WERI-Rb-1 (cell line): ENCODE measurements at places on chromosomes 3 and 15.

DNA sequence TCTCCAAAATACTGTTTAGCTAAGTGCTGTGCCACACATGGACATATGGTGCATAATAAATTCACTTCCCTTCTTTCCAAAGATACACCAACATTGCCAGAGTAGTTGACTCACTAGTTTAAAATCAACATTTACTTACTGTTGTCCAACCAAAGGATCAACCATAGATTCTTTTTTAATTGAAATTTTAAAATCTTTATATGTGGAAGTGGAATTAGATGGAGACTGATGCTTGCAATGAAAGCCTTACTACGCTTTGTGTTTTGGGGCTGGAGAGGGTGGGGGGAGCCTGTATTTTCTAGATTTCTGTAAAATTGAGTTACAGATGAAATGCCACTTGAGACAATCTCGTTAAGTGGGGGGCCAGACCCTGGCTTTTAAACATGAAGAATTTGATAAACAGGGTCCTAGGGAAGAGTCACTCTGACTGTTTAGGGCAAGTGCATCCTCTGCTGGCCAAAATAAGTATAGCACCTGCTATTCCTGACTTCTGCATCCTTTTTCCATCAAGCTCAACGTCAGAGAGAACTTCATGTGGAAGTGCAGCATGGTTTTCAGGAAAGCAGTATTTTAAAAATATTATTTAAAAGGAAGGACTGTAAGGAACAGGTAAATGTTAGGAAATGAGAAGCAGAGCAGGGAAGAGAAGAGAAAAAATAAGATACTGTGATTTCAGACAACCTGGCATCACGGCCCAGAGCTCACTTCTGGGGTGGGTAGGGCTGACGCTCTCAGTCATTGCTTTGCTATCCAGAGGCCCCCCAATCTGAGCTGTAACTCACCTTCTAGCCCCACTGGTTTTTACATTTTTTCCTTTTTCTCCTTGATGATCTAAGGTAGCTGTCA is 76.7 kb downstream of the BOC start:
- DNase-seq = peak; percentile 48

GRCh38 chr3:11391174-11391879 is 119.1 kb downstream of the ATG7 start:
- DNase-seq = no peak

GRCh38 chr3:45881078-45882022 is 5.0 kb upstream of the CCR9 start:
- no peak for DNase-seq

DNA sequence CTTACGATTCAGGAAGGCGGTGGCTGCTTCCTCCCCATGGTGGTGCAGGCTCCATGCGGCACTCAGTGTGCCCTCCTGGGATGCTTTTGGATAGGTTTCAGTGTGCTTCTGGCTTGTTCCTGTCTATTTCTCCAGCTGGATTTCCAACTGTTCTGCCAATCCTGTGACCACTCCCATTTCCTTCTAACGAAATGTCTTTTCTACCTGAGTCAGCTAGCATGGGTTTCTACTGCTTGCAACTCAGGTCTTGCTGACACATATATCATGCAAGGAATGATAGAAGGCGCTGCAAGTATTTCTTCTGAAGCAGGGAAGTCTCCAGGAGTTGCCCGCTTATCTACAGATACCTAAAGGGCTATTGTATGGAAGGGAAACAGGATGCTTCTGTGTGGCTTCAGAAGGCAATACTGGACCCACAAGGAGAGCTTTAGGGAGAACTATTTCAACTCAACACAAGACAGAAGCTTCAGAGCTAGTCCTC is 244.4 kb downstream of the OPA1 start:
- DNase-seq = no peak

DNA sequence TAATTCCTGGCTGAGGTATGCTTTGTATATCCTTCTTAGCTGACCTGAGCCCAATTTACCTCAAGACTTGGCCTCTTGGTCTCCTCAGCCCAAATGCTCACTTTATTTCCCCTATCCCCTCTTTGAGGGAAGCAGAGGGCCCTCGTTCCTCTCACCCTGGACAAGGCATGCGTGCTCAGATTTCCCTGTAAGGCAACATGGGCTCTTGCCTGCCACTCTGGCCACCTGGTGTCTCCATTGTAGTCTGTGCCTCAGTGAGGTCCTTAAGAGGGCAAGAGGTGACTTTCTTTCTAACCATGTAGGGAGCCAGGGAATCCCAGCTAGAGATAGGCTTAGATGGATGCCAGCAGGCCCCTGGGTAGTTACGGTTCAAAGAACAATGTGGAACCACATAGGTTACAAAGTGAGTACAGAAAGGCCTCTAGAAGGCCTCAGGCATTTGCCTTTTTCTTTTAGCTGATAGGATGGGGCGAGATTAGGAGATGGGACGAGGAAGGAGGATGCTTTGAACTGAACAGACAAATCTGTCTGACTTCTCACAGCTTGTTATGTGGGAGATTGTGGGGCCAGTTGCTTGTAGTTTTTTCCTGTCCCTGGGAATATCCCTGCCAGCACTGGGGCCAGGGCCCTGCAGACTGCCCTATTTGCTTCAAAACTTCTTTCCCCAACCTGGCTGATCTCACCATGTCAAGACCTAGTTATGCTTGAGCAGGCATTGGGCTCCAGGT is 1.1 kb upstream of the INTS14 start:
- DNase-seq = peak; percentile 11

GRCh38 chr15:30042556-30042955 is 40.2 kb upstream of the GOLGA8J start:
- no peak for DNase-seq

- peak; percentile 30 for DNase-seq
Measured at GRCh38 chr3:13548696-13549622, at the start of gene FBLN2. Gene FBLN2 (plus strand): TSS chr3:13549125. CDS start chr3:13570356, 21,231 bp downstream.
